LoVo (cell line): ENCODE measurements at places on chromosomes 2 and 18.
A peak's percentile ranks its signal among the peaks of the same experiment; 100 is the strongest.

DNA sequence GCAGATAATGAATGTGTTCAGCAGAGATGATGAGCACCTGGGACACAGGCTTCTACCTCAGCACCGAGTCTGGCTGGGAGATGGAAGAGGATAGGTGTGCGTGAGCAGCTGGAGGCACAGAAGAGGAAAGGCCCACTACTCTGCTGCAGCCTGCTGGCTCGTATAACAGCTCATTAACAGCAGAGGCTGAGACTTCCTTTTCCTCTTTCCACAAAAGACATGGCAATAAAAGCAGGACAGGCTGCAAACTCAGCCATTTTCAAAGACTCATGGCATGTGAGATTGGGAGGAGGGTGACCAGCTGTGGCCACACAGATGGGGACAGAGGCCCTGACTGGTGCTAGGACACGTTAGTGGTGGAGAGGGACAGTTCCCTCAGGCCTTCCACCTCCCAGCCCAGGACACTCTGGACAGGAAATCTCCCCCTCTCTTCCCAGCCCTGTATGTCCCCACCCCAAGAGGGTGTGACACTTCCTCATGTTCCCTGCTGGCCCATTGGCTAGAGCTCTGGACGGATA, 60.3 kb downstream of the CACNB4 start:
- no peak for DNase-seq

DNA sequence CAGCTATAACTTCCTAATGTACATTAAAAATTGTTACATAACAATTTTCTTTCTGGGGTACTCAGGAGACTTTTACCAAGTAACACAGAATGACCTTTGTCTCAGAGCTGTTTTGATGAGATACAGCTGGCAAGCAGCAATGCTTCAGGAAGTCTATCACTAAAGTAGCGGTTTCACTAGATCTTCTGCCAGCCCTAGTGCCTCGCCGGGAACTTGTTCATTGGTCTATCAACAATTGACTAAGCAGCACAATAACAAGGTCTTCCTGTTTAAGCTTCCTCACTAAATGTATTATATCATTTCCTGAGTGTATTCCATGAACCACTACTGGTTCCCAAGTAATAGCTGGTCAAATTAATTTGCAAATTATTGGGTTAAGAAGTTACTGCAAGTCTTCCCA, 69.2 kb downstream of the TRIP12 start:
- no peak for DNase-seq

- DNase-seq = no peak
Measured at GRCh38 chr2:65579506-65580235, 147.3 kb upstream of the SPRED2 start.

- no peak for DNase-seq
Measured at GRCh38 chr18:31591628-31592027, at the start of gene TTR. Gene TTR, plus strand, starts transcription at chr18:31591877. Its CDS starts 26 bp downstream, at chr18:31591903.

- DNase-seq = no peak
Measured at GRCh38 chr18:9711361-9712129, 3.4 kb downstream of the RAB31 start.

GRCh38 chr18:1541478-1541877, 636.8 kb downstream of the ADCYAP1 start:
- DNase-seq = no peak

DNA sequence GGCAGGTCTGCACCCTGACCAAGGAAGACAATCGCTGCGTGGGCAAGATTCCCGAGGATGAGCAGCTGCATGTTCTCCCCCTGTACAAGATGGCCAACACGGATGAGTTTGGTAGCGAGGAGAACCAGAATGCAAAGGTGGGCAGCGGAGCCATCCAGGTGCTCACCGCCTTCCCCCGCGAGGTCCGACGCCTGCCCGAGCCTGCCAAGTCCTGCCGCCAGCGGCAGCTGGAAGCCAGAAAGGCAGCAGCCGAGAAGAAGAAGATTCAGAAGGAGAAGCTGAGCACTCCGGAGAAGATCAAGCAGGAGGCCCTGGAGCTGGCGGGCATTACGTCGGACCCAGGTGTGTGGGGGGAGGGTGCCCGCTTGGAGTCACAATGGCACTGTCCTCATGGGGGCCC, 48.4 kb downstream of the BOLA3 start:
- DNase-seq = no peak

- no peak for DNase-seq
Measured at GRCh38 chr2:132915812-132916549, 246.0 kb upstream of the LYPD1 start.

GRCh38 chr2:33167622-33168245, 221.0 kb downstream of the LTBP1 start:
- DNase-seq = no peak

DNA sequence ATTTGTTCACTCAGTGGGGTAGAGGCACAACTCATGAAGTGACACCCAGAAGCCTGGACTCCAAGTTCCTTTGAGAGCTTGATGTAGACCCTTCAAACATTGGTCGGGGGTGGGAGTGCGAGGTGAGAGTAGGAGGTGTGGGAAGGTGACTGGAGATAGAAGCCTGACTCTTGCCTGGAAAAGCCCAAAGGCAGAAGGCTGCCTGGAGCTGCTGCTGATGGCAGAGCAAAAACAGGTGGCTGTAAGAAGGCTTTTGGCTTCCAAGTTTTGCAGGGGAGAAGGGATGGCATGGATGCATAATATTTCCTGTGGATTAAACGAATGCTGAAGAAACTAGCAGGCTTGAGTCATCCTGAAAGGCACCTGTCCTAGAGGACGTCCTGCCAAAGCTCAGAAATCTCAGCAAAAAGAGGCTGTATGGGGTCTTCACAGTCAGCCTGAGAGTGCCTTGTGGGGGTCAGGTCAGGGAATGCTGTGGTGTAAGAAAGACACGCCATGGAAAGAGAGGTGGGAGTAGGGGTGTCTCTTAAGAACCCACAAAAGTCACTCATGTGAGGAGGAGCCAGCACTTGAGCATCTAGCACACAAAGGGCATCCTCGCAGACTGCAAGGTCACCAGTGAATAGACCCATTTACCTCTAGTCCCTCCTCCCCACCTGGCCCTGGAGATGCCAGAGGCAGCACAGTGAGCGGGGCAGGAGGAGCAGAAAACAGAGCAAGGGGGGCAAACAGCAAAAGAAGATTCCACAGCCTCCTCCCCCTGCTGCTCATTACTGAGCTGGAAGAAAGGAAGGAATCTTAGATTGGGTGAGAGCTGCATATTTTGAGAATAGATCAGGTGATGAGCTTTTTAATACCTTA, 37.5 kb downstream of the FASTKD2 start:
- no peak for DNase-seq

DNA sequence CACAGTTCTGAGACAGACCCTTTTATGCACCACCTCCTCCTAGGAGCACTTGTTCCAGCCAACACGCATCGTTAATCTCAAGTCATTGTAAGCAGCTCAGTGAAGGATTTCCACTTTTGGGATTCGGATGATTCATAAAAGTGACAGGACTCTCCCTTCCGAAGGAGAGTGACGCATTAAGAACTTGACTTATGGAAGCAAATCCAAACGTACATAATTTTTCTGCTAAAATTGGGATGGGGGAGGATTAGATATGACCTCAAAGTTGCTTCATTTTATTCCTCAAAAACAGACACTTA, 165.7 kb downstream of the TWIST2 start:
- DNase-seq = no peak

- no peak for DNase-seq
Measured at GRCh38 chr2:237297421-237298150, 116.4 kb downstream of the COL6A3 start.

DNA sequence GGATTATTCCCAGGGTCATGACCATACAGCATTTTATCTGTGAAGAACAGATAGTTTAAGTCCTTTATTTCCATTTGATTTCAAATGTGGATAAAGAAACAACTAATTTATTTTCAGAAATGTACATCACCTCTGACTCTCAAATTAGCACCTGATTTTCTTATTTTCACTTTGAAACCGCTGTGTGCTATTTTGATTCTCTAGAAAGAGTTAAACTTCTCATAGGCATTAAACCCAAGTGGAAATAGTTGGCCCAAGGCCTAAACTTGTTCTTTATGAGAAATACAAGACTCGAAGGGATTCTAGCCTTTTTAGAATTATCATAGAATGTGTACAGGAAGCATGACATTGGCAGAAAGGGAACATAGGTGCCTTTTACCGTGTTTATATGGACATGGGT, 41.5 kb upstream of the LTBP1 start:
- no peak for DNase-seq

DNA sequence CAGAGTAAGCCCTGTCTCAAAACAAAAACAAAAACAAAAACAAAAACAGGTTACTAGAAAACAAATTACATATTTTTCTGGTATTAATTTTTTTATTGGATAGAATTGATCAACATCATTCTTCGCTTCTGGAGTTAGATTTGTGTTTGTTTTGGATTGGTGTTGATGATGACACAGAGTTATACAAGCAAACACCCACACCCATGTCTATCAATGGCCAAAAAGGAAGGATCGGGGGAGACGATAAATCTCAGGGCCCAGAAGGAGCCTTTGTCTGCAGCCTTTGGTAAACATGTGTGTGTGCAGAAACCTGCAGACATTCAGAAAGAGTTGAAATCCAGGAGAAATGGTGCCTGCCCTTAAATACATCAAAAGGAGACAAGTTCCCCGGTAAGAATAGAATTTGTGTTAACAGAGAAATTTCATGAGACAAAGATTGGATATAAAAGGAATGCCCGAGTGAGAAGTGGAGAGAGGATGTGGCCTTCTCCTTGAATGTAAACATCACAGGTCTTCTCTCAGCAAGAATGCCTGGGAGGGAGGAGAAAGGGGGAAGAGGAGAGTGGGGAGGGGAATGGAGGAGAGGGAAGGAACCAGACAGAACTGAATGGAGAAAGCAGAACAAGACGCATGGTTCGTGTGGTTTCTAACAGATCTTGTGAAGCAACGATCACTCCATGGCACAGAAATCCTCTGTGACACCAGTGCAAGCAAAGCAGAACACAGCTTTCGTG, 40.4 kb upstream of the TMEM178A start:
- DNase-seq = no peak

DNA sequence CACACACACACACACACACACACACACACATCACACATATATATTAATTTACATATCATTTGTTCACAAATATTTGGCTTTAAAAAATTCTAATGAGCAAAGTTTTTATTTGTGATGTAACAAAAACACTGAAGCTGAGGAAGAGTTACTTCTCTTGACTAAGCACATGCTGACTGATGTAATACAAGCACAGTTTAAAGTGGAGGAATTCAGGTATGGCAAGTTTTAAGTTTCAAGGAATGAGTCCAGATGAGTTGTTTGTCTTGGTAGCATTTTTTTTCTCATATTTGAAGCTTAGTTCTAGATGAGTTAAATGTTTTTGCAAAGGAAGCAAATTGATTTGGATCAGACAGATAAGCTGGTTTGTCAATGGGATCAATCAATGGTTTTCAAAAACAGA, 20.2 kb upstream of the CALCRL start:
- no peak for DNase-seq

DNA sequence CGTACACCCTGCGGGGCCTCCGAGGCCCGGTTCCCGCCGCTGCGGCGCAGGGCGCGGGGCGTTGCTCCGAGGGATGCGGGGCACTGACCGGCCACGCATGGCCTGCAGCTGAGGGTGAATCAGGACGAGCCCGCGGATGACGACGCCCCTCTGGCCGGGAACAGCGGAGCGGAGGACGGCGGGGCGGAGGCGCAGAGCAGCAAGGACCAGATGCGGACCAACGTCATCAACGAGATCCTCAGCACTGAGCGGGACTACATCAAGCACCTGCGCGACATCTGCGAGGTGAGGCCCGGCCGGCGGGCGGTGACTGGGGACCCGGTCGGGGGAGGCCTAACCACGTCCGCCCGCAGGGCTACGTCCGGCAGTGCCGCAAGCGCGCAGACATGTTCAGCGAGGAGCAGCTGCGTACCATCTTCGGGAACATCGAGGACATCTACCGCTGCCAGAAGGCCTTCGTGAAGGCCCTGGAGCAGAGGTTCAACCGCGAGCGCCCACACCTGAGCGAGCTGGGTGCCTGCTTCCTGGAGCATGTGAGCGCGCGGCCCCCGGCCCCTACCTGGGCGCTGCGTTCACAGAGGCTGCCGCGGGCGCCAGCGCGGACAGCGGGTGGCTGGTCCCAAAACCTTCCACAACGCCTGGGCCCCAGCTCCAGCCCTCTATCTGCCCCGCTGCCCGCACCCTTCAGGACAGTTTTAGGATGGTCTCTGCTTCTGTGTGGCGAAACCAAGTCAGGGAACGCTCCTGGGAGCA, 53.2 kb downstream of the FAM168B start:
- DNase-seq = no peak

- DNase-seq = no peak
Measured at GRCh38 chr2:231688719-231689118, 19.6 kb upstream of the PTMA start.

DNA sequence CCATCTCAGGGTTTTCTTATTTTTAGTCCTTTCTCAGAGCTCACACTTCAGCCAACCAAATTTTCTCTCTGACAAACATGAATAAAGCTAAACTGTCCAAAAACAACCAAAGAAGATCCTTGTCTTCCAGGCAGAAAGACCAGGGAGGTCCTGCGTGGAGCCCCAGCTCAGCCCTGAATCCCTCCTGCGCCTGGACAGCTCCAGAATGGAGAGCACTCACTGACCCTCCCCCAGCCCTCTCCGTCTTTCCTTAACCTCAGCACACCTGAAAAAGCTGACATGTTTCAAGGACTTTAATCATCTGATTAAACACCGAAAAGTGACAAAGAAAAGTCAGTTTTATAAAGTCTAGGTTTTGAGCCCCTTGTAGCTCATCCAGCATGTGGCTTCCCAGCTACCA, 22.9 kb upstream of the GNAL start:
- DNase-seq = no peak

GRCh38 chr2:38104598-38104997, 28.6 kb upstream of the CYP1B1 start:
- no peak for DNase-seq

DNA sequence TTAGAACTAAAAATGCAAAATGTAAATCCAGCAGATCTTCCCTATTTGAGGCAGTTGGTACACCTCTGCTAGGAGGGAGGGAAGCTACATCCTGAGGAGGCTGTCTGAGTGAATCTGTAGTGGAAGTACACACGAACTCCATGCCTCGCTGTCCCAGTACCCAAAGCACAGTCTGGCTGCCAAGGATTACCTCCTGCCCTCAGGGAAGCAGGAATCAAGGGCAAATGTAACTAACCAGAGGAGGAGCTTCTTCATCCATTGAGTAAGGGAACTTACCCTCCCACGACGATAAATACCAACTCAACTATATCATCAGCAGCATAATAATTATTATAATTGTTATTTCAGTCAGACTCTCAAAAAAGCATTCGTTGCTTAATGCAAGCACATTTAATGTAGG, 2.1 kb downstream of the DHRS9 start:
- DNase-seq = no peak

- no peak for DNase-seq
Measured at GRCh38 chr18:52481116-52481515, 141.1 kb downstream of the DCC start.

GRCh38 chr2:72114693-72115051, 33.0 kb downstream of the CYP26B1 start:
- DNase-seq = no peak

GRCh38 chr18:78999939-79000338, 20.3 kb downstream of the SALL3 start:
- peak; percentile 2 for DNase-seq
